Epithelial cell of alveolus of lung (primary cell): ENCODE measurements at places on chromosomes 4 and X. TPM values are rescaled to one million over a fixed set of nuclear protein-coding genes. Genes with fewer than 3 reads are reported as not detected.

The ASB5 gene
- 3.9 TPM in 1 of 2 replicates, not detected in the other for total RNA-seq

The DAPP1 gene
- total RNA-seq, result 0.39 TPM in 1 of 2 replicates, not detected in the other

The NAA11 gene
- total RNA-seq, result not detected in 2 replicates

The NOCT gene
- 6.8 and 19.0 TPM in 2 replicates for total RNA-seq

The AFP gene
- 0.13 TPM in 1 of 2 replicates, not detected in the other for total RNA-seq

The AFM gene
- not detected in 2 replicates for total RNA-seq

The RAB41 gene
- not detected in 2 replicates for total RNA-seq

The MAGEC2 gene
- total RNA-seq, result not detected in 2 replicates

The ASB9 gene
- total RNA-seq, result 1.4 TPM in 1 of 2 replicates, not detected in the other

The MAGEE2 gene
- total RNA-seq, result not detected in 2 replicates

The SHROOM3 gene
- 4.2 and 19.1 TPM in 2 replicates for total RNA-seq

The IL13RA1 gene
- total RNA-seq, result 31.9 and 67.0 TPM in 2 replicates

The SUPT20HL2 gene
- total RNA-seq, result not detected in 2 replicates

The TEX13C gene
- not detected in 2 replicates for total RNA-seq

The TBC1D9 gene
- total RNA-seq, result 13.8 and 14.0 TPM in 2 replicates

The PDZD11 gene
- 45.1 and 67.9 TPM in 2 replicates for total RNA-seq

The SATL1 gene
- total RNA-seq, result not detected in 2 replicates

The HTN1 gene
- total RNA-seq, result not detected in 2 replicates

The NCAPG gene
- 10.9 and 22.8 TPM in 2 replicates for total RNA-seq

The PABPC5 gene
- 1.2 and 5.9 TPM in 2 replicates for total RNA-seq

The BEND4 gene
- not detected in 2 replicates for total RNA-seq

The CYSLTR1 gene
- not detected in 2 replicates for total RNA-seq

The NAAA gene
- 23.5 and 57.5 TPM in 2 replicates for total RNA-seq

The NIPAL1 gene
- 3.4 TPM in 1 of 2 replicates, not detected in the other for total RNA-seq

The ARMCX1 gene
- total RNA-seq, result 19.3 and 25.5 TPM in 2 replicates

The ARHGEF9 gene
- total RNA-seq, result 14.8 and 14.9 TPM in 2 replicates

The TAF7L gene
- 0.16 and 1.0 TPM in 2 replicates for total RNA-seq

The SRPX2 gene
- total RNA-seq, result 17.9 and 79.9 TPM in 2 replicates

The SLITRK2 gene
- total RNA-seq, result 0.52 and 0.72 TPM in 2 replicates

The TDO2 gene
- total RNA-seq, result 0.78 and 1.3 TPM in 2 replicates
